Fibroblast of the conjunctiva (primary cell): ENCODE measurements at places on chromosomes 7 and 10.

- DNase-seq = peak; percentile 83
Measured at GRCh38 chr7:151687523-151688235, 168.0 kb upstream of the RHEB start.

DNA sequence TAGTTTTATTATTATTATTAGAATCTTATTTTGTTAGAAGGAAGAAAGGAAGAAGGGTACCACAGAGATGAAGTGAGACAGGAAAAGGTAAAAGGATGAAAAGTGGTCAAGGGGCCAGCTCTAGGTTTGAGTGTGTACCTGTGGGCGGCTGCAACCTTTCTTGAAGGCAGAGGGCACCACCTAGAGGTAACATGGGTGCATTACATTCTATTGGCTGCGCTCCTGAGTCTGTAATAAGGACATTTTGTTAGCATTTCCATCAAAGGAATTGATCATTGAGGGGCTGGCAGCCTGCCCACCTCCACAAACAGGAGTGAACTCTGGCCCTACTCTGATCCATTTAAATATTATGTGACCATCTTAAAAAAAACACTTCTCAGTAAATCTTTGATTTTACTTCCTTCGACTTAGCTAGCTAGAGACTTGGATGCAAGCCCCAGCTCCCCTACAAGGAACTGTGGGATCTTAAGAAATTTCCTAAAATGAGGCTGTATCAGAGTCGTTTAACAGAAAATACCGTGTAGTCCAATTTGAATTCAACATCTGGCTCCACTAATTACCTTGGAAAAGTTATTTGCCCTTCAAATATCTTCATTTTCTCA lies 610.4 kb downstream of the IPMK start:
- peak; percentile 36 for DNase-seq

DNA sequence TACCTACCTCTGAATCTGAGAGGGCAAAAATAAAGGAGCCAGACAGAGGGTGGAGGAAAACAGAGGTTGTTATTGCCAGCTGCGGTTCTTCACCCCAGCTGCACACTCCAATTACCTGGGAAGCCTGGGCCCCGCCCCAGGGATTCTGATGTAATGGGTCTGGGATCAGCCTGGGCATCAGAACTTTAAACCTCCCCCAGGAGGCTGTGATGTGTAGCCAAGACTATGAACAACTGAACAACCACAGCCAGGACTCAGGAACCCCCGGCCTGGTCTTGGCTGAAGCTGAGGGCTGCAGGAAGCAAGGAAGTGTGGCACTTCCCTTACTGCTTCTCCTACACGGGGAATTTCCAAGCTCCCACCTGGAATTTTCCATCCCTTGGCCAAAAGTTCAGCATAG lies 89.3 kb downstream of the HIP1 start:
- no peak for DNase-seq

DNA sequence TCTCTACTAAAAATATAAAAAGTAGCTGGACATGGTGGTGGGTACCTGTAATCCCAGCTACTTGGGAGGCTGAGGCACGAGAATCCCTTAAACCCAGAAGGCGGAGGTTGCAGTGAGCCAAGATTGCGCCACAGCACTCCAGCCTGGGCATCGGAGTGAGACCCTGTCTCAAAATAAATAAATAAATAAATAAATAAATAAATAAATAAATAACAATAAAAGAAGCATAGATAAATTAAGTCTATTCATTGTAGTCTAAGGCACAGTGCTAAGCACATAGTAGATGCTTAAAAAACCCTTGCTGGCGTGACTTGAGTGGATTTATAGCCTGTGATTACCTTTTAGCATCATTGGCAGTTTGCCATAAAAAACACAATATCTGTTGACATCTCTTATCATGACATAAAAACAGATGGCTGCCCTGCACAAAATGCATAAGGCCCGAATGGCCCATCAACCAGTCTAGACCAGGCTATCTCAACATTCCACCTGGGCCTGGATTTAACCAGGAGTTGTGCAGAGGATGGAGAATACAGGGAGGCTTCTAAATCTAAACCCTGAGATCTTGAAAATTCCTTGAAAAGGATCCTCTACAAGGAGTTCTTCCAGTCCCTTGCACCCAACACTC lies 94.9 kb downstream of the PRLHR start:
- DNase-seq = no peak

DNA sequence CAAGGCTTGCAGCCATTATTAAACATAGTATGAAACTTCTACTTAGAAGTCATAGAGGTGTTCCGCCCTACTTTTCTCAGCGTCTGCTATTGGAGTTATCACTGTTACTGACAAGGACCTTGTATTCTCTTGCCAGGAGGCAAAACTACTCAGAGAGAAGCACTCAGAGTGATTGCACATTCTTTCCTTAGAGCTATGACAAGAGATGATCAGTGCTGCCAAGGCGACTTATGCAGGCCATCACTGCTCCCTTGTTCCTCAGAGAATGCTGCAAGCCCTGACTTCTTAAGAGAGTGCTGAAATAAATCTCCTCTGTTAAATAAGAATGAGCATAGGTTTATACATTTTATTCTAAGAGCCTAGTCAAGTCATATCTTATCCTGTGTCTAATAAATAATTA lies 534.6 kb upstream of the PHF14 start:
- DNase-seq = no peak

DNA sequence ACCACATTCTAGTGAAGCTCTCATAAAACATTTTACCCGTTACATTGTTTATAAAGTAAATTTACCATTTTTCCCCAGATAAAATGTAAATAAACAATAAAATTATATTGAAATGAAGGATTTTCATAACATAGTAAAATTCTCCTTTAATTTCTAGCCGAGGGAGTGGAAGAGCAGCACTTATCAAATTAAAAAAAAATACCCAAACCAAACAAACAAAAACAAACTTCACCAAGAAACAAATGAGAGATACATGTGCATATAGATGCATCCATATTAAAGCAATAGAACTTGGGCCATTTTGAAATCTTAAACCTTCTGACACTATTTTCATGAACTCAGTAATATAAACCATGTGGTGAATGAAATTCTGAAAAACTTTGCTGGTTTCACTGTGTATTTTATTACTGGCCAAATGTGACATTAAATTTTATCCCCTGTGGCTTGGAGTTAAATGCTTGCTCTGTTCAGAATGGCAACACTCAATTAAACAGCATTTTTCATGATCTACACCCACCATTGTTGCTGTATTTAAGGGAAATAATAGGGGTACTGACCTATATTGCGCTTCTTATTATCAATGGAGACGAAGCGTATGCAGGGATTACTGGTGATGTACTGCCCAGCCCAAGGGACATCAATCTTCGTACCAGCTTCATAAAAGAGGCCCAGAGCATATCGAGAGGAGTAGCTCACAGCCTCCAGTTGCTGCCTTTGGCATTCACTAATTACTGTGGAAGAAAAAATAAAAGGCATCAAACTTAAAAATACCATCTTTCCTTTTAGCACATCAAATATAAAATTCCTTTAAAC lies 220.9 kb downstream of the RNLS start:
- no peak for DNase-seq

- DNase-seq = peak; percentile 54
Measured at GRCh38 chr10:122492999-122493481, 31.7 kb downstream of the HTRA1 start.

- DNase-seq = peak; percentile 59
Measured at GRCh38 chr7:86926732-86927131, 132.7 kb downstream of the ELAPOR2 start.

DNA sequence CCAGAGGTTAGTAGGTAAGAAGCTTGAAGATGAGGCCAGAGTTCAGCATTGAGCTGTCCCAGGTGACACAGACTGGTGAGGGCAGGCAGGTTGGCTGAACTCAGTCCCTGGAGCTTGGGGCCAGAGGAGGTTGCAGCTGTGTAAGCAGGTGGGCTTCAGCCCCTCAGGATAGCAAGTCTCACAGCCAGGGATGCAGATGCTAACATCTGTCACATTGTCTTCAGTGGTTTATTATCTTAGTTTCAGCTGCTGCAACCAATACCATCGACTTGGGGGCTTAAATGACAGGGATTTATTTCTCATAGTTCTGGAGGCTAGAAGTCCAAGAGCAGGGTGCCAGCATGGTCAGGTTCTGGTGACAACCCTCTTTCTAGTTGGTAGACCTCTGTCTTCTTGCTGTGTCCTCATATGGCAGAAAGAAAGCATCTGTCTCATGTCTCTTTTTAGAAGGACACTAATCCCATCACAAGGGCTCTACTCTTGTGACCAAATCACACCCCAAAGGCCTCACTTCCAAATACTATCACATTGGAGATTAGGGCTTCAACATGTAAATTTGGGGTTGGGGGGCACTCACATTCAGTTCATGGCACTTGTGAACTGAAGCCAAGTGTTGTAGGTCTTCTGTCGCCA lies 146.2 kb downstream of the KIAA1217 start:
- DNase-seq = no peak

GRCh38 chr10:114405011-114405350 lies 679 bp upstream of the AFAP1L2 start:
- no peak for DNase-seq

GRCh38 chr10:86048973-86049372 lies 317.6 kb downstream of the GRID1 start:
- DNase-seq = no peak

DNA sequence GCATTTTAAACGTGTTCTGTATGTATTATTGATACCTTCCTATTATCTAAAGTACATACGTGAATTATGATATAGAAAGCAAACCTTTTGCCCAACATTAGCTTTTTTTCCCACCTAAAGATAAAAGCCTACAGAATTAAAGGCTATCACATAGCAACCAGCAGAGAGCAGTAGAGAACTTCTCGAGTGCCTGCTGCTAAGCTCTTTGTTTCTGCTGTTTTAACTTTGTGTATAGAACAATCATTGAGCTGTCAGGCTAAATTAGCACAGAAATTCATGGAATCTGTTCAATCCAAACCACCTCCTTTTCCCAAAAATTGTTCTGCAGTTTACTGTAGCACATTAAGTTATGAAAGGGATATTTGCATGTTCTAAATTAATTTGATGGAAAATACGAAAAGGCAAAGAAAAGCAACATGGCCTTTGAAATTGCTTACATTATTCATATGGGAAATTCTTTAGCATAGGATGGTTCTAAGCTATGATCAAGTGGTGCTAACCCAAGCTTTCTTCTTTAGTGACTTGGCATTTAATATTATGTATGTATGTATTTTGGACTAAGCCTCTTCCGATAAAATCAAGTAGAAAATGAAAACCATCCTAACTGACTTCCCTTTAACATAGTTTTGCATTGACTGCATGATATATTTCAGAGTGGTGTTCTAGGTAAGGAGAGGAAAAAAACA lies 1288.5 kb downstream of the GATA3 start:
- peak; percentile 23 for DNase-seq

DNA sequence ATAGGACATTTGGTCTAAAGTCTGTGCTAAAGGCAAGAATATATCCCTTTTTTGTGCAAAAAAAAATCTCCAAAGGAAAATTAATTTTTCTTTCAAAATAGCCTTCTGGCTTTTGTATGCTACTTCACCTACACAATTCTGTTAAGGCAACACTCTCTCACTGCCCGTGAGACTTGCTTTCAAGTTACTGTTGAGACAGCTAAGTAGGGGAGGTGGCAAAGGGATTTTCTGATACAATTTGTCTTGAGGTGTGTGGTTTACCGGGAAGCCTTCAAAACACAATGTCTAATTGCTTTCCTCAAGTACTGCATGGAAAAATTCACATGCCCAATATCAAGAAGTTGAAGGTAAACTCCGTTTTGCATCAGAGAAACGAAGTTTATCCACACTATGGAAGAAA lies 50.8 kb upstream of the RSU1 start:
- DNase-seq = no peak

- DNase-seq = no peak
Measured at GRCh38 chr10:8913720-8914119, 859.2 kb downstream of the GATA3 start.

GRCh38 chr10:61992671-61993668 lies 91.5 kb downstream of the ARID5B start:
- peak; percentile 85 for DNase-seq

DNA sequence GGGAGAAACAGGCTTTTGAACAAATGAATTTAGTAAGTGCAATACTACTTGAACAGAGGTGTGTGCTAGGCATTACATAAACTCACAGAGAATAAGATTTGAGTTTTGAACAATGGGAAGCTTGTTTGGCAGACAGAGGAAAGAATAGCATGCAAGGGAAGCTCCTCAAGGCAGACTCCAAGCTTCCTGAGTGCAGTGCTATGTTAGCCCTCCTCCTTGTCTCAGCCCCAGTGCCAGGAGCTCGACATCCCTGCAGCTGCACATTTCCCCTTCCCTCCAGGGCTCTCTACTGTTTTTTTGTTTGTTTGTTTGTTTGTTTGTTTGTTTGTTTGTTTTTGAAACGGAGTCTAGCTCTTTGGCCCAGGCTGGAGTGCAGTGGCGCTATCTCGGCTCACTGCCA lies 237.5 kb downstream of the IPMK start:
- DNase-seq = no peak

- DNase-seq = no peak
Measured at GRCh38 chr10:78749200-78749599, 319.6 kb upstream of the ZMIZ1 start.

GRCh38 chr7:75662579-75663301 lies 76.0 kb downstream of the HIP1 start:
- no peak for DNase-seq

GRCh38 chr10:88540351-88540750 lies 42.8 kb downstream of the RNLS start:
- DNase-seq = no peak

- DNase-seq = no peak
Measured at GRCh38 chr7:51639661-51640334, 323.2 kb upstream of the COBL start.

DNA sequence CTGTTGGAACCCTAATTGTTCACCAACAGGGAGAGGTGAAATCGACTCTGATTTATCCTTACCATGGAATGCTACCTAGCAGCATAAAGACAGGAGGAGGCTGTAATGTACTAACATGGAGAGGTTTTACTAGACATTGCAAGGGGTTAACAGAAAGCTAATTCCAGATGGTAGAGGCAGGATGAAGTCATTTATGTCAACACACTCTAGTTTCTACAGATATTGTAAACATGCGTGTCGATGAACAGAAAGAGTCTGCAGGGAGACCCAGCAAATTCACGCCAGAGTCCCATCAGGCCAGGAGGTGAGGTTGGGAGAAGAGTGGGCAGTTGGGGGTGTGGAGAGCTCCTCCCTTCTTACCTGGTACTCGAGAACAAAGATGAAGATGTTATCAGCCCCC lies 7.0 kb downstream of the NPC1L1 start:
- DNase-seq = no peak

- no peak for DNase-seq
Measured at GRCh38 chr10:10902951-10903350, 114.7 kb upstream of the CELF2 start.

GRCh38 chr10:62136931-62137330 lies 131.7 kb downstream of the RTKN2 start:
- DNase-seq = no peak

GRCh38 chr7:159177284-159177953 lies 32.8 kb upstream of the VIPR2 start:
- DNase-seq = no peak

DNA sequence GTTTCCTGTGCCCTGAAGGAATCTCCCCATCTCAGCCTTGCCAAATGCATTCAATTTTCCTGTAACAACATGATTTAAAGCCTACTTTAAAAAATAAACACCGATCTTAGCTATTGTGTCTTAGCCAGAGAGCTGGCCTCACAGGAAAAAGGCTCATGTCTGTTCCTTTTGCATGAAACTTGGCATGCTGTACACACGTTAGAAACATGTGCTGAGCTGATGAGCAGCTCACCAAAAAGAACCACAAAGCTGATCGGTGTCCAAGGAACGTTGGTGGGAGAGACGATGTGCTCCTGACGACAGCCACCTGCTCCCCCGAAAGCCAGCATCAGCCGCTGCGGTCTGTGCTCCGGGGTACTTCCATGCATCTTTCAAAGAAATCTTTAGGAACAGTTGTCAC lies 135.9 kb downstream of the ADARB2 start:
- no peak for DNase-seq
